ENCODE measurements at places on chromosomes 13 and 19.

GRCh38 chr19:33703438-33703750, 81.6 kb downstream of the CHST8 start:
- H3K27ac ChIP-seq, result no peak overlapping the region
- no peak for DNase-seq
- no peaks in the 10 kb centered on the region for H3K4me1 ChIP-seq
- H3K36me3 ChIP-seq, result no peaks in the 10 kb centered on the region
- no peaks in the 10 kb centered on the region for H3K27me3 ChIP-seq

- H3K27me3 ChIP-seq, result no peaks in the 10 kb centered on the region
- H3K27ac ChIP-seq, result no peak overlapping the region
- no peak overlapping the region for H3K4me3 ChIP-seq
- H3K36me3 ChIP-seq, result no peaks in the 10 kb centered on the region
- H3K4me1 ChIP-seq, result no peaks in the 10 kb centered on the region
Measured at GRCh38 chr13:109096101-109096500, 466.7 kb downstream of the MYO16 start.

GRCh38 chr13:111061358-111062045, 53.6 kb upstream of the ARHGEF7 start:
- H3K27me3 ChIP-seq, result peaks cover 3% of the 10 kb centered on the region
- no peak for DNase-seq
- no peaks in the 10 kb centered on the region for H3K36me3 ChIP-seq
- H3K4me1 ChIP-seq, result no peaks in the 10 kb centered on the region

DNA sequence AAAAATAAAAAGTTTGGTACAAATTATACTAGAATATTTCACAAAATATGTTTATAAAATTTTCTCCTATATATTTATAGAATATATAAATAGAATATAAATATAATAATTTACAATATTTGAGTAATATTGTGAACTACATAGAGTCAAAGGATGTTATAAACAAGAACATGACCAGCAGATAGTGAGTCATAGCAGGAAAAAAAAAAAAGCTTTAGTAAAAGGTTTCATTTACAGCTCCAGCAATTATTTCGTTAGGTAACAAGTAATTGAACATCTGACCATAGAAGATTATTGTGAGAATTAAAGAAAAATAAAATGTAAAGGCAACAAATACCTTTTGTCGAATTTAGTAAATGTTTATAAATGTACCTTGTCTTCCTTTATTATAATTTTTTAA, 864.1 kb downstream of the PCDH17 start:
- no peaks in the 10 kb centered on the region for H3K27me3 ChIP-seq
- no peaks in the 10 kb centered on the region for H3K36me3 ChIP-seq
- DNase-seq, result no peak
- no peak overlapping the region for H3K27ac ChIP-seq
- H3K4me3 ChIP-seq, result no peak overlapping the region

DNA sequence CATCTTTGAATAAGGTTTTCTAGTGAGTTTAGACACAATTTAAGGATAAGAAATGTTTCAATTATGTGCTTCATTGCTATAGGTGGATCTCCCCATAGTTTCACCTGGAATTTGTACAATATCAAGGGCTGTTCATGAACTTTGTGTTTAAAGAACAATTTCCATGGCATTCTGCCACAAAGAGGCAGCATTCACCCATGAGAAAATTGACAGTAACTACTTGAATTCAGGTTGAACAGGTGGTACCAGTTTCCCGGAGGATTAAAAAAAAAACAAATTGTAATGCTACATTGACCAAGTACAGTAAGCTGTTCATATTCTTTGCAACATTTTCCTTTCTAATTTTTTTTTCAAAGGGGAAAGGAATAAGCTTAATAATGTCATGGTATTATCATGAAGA, 9.1 kb downstream of the SLITRK5 start:
- no peak for DNase-seq
- no peak overlapping the region for H3K4me3 ChIP-seq
- H3K4me1 ChIP-seq, result no peaks in the 10 kb centered on the region
- peaks cover 38% of the 10 kb centered on the region for H3K27me3 ChIP-seq

GRCh38 chr19:16649734-16650133, 10.2 kb downstream of the SMIM7 start:
- peaks cover 75% of the 10 kb centered on the region for H3K36me3 ChIP-seq
- no peak overlapping the region for H3K4me3 ChIP-seq
- no peaks in the 10 kb centered on the region for H3K27me3 ChIP-seq
- no peak for DNase-seq

DNA sequence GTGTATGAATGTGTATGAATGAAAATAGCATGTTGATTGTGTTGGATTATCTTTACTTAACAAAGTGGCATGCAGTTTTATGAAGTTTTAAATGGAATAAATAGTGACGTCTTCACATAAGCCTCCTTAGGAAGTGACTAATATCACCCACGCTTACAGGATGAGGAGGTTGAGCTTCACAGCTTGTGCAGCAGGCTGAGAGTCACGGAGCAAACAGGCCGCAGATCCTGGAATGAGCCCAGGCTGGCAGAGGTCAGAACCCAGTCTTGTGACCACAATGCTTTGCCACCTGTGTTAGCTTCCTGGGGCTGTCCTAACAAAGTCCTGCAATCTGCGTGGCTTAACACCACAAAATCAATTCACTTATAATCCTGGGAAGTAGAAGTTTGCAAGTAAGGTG, 20.8 kb downstream of the LAIR2 start:
- no peaks in the 10 kb centered on the region for H3K27me3 ChIP-seq
- no peak overlapping the region for H3K4me3 ChIP-seq
- no peak for DNase-seq

- H3K27me3 ChIP-seq, result no peaks in the 10 kb centered on the region
- H3K4me1 ChIP-seq, result peaks cover 6% of the 10 kb centered on the region
- no peak for DNase-seq
- peak overlapping the region; percentile 15 for H3K4me3 ChIP-seq
- peaks cover 6% of the 10 kb centered on the region for H3K36me3 ChIP-seq
- H3K27ac ChIP-seq, result no peak overlapping the region
Measured at GRCh38 chr13:76882431-76882830, 3.8 kb downstream of the KCTD12 start.

- no peak overlapping the region for H3K4me3 ChIP-seq
- no peaks in the 10 kb centered on the region for H3K36me3 ChIP-seq
- peaks cover 3% of the 10 kb centered on the region for H3K4me1 ChIP-seq
- H3K27me3 ChIP-seq, result peaks cover 2% of the 10 kb centered on the region
Measured at GRCh38 chr19:4208385-4209094, 20.8 kb upstream of the EBI3 start.

Data from large intestine (tissue), 12 donors.